ENCODE measurements at places on chromosomes 5 and 9. TPM values are rescaled to one million over a fixed set of nuclear protein-coding genes. Genes with fewer than 3 reads are reported as not detected.

CER1 gene
- not detected for polyA plus RNA-seq

CARD19 gene
- 35.3 TPM for polyA plus RNA-seq

PCDHGA4 gene
- polyA plus RNA-seq, result 0.09 TPM

STPG3 gene
- not detected for polyA plus RNA-seq

PCDHA10 gene
- polyA plus RNA-seq, result not detected

PLPP7 gene
- 0.86 TPM for polyA plus RNA-seq

DMRTA1 gene
- polyA plus RNA-seq, result not detected

DMRT3 gene
- not detected for polyA plus RNA-seq

TBC1D2 gene
- polyA plus RNA-seq, result 5.2 TPM

BAAT gene
- 0.88 TPM for polyA plus RNA-seq

TMOD1 gene
- polyA plus RNA-seq, result 15.5 TPM

TAF1L gene
- 0.01 TPM for polyA plus RNA-seq

STARD4 gene
- 33.7 TPM for polyA plus RNA-seq

NR2F1-AS1 gene
- not detected for polyA plus RNA-seq

BARHL1 gene
- polyA plus RNA-seq, result not detected

IL13 gene
- not detected for polyA plus RNA-seq

SLC36A3 gene
- not detected for polyA plus RNA-seq

SEMA6A gene
- not detected for polyA plus RNA-seq

FBP2 gene
- polyA plus RNA-seq, result not detected

ITGA2 gene
- polyA plus RNA-seq, result 0.05 TPM

MCIDAS gene
- polyA plus RNA-seq, result 1.0 TPM

SARDH gene
- not detected for polyA plus RNA-seq

FAM221B gene
- not detected for polyA plus RNA-seq

DPYSL3 gene
- not detected for polyA plus RNA-seq

INSL4 gene
- not detected for polyA plus RNA-seq

LCN10 gene
- 0.16 TPM for polyA plus RNA-seq

ZNF354C gene
- 0.08 TPM for polyA plus RNA-seq

C9orf153 gene
- polyA plus RNA-seq, result not detected

NTNG2 gene
- 0.01 TPM for polyA plus RNA-seq

GRXCR2 gene
- not detected for polyA plus RNA-seq

TMEM215 gene
- polyA plus RNA-seq, result not detected

CCNJL gene
- not detected for polyA plus RNA-seq

PCDHGB6 gene
- polyA plus RNA-seq, result 0.07 TPM

LPAR1 gene
- polyA plus RNA-seq, result not detected

MTX3 gene
- polyA plus RNA-seq, result 0.16 TPM

TMEM174 gene
- not detected for polyA plus RNA-seq

TXN gene
- 530 TPM for polyA plus RNA-seq

CDX1 gene
- polyA plus RNA-seq, result not detected
